Adrenal gland (tissue), 19 donors: ENCODE measurements at places on chromosomes 7 and 10.
A peak's percentile ranks its signal among the peaks of the same experiment; 100 is the strongest.

DNA sequence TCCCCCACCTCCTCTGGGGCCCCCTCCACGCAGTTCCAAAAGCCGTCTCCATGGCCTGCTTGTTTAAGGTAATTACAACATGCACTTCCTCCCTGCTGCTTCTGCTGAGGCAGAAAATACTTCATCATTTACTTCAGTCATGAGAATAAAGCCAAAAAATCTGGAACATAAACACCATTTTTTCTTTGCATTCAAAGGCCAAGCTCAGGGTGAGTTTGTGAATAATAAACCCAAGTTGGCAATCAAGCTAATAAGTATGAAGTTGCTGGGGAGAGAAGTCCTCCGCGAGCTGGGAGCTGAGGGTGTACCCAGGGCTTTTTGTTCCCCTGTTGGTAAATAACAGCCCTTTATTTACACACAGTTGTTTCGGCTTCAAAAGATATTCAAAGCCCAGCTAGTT lies 70.5 kb downstream of the FAM204A start:
- no peak for DNase-seq

- DNase-seq = no peak
Measured at GRCh38 chr7:28847681-28848080, 110.4 kb downstream of the TRIL start.

DNA sequence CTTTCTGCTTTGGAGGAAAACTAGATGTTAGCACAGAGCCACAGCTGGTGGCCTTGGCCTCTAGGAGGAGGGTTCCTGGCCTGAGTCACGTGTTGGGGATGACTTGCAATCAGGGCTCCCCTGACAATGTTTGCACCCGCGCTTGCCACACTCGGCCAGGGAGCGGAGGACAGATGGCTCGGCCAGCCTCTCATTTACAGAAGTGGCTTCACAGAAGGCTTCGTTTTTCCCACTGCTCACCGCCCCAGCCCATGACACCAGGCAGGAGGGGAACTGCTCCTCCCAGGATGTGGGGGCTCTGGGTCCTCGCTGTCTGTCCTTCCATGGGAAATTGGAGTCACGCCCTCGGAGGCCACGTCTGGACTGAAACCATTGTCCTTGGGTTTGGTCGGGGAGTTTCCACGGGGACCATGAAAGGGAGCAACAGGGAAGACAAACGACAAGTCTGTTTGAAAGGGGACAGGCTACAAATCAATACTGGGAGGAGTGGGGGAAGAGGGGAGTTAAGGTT lies 49.6 kb upstream of the UBE3C start:
- DNase-seq = peak; percentile 18

GRCh38 chr7:39651265-39651664 lies 27.9 kb downstream of the RALA start:
- no peak for DNase-seq

- no peak for DNase-seq
Measured at GRCh38 chr7:107742678-107743566, 1.0 kb upstream of the CBLL1 start.

DNA sequence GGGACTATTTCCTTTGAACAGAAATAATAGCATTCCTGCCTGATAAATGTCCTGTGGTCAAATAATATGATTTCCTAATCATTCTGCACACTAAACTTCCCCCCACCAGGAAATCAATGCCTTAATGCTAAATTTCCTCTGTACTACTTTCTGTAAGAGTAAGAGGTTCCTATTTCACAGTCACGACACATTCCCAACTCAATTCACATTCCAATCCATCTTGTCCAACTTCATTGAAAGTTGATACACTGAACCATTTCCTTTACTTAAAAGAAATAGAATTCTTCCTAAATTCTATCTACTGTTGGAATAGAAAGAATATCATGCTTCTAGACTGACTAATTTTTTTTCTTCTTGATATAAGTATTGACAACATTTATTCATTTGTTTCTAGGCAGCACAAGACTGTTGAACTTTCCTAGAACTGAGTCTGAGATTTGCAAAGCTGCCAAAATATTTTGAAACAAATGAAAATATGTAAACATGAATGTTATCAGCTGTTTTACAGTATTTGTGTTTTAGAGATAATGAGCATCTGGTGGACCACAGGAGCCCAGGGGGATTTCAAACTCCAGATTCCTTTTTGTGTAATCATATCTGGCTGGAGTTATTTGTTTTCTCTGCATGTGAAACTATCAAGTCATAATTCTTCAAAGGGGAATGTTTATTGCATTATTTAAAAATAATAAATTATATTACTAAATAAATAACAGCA lies 121.5 kb downstream of the TPST1 start:
- no peak for DNase-seq

- DNase-seq = no peak
Measured at GRCh38 chr7:50981743-50982142, 199.0 kb upstream of the GRB10 start.
